ENCODE measurements at places on chromosomes 4 and X. TPM values are rescaled to one million over a fixed set of nuclear protein-coding genes. Genes with fewer than 3 reads are reported as not detected.

PNMA3 gene
- not detected for total RNA-seq

GCNA gene
- 1.8 TPM for total RNA-seq

SH2D1A gene
- total RNA-seq, result not detected

OCRL gene
- total RNA-seq, result 11.9 TPM

PPEF1 gene
- not detected for total RNA-seq

ASB12 gene
- total RNA-seq, result not detected

SORCS2 gene
- under 0.01 TPM for total RNA-seq

LONRF3 gene
- 15.7 TPM for total RNA-seq

RHOXF1 gene
- total RNA-seq, result not detected

SMR3B gene
- total RNA-seq, result not detected

STS gene
- total RNA-seq, result 4.1 TPM

Measured in lung microvascular endothelial cell (primary cell).